ENCODE measurements at places on chromosomes 5 and 9.

DNA sequence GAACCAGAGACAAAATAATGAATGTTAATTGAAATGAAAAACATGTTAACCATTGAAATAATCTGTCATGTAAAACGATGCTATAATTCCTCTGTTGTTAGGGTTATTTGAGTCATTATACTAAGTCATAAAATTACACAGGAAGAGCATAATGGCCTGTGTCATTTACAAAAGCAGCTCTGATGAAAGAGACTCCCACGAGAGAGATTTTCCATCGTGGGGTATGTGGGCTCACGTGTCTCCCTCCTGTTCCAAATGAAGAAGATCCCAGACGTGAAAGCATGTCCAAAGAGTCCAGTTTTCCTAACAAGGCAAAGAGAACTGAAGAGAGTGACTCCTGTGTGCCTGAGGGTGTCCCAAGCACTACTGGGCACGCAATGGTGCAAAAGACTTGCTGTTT, 379.8 kb downstream of the SPOCK1 start:
- peak; percentile 37 for DNase-seq

- DNase-seq: no peak
These were observed 14.0 kb upstream of the PWWP2A start for GRCh38 chr5:160133071-160133917.

DNA sequence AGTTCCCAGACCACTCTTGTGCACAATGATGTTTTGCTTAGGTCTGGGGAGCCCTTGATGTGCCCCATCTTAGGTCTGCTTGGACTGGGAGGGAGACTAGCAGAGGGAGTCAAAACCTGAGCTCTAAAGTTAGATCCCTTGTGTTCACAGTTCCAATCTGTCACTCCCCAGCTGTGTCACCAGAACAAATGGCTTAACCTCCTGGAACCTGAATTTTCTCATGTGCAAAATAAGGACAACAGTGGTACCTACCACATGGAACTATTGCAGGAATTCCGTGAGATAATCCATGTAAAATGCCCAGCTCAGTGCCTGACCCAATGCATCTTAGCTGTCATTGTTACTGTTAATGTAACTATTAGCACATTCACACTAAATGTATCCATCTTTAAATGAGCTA, 45.5 kb downstream of the GALNT10 start:
- no peak for DNase-seq

- DNase-seq: no peak
These were observed 133.9 kb downstream of the GIN1 start for GRCh38 chr5:102986074-102986473.
